Heart right ventricle (tissue), 16 donors: ENCODE measurements at places on chromosomes 2 and 18. TPM values are rescaled to one million over a fixed set of nuclear protein-coding genes. Genes with fewer than 3 reads are reported as not detected.
A peak's percentile ranks its signal among the peaks of the same experiment; 100 is the strongest.

DNA sequence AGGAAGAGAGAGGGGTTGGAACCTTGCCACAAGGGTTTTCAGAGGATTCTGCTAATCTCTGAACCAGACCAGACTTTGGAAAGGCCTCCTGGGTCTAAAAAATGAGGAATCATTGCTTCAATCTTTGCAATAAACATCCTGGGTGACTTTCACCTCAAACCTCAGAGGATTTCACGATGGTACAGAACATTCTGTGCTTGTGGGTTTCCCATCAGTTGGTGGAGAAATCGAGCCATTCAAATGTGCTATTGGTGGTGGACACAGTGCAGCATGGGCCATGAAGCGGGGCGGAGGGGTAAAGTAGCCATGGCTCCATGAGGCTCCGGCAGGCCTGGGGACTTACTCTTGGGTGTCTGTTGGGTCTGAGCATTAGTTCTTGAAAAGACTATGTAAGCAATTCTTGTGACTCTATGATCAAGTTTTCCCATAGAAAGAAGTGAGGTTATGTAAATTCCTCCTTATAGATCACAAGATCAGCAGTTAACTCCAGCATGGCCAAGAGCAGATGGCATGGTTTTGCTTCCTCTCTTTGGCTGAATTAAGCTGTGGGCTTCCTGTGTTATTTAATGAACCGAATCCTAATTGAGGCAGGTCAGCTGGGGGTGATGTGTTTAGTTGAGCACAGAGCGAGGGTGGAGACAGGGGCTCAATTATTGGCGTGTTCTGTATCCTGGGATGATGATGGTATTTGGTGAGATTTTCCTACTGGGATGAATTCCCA lies 1.9 kb upstream of the IL1R2 start:
- no peak for DNase-seq

- DNase-seq = no peak
Measured at GRCh38 chr2:235661167-235661937, 167.5 kb downstream of the AGAP1 start.

DNA sequence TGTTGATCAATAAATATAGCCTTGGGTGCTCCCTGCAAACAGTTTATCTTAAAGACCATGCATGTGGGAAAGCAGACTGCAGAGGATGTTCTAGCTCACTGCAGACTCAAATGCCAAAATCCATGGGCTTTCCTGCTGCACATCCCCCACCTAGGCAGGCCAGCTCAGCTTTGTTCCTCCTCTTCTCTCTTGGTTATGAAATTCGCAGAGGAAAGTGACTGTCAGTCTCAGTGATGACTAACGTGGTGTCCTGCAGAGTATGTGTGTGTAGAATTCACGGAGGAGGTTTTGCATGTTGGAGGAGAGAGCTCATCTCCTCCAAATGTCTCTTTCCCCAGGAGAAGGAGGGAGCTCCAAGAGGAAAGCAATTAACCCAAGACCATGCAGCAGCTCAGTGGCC lies 21.4 kb upstream of the KCNS3 start:
- DNase-seq = no peak

DNA sequence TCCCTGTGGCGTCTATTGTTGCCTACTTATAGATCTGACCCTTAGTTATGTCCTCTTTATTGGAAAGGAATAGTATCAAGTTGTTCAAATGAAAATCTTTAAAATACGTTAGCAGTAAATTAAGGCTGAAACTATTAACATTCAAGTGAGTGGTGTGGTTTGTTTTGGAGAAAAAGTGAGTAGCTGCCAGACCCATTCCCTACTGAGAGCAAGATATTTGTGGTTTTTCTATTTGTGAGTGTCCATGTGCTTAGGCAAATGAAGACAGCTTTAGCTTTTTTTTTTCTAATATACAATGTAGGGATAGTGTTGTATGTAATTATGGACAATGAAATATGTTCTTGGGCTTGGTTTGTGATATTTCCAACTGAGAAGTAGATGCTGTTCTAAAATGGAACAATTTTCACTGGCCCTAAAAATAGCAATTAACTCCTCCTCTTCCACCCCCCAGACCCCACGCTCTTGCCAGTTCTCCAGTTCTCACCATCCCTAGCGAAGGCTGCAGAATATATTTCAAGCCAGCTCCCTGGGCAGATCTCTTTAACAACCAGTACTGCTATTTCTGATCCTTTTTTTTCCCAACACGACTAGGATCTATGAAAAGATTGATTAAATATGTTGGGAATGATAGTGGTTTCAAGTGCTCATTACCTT lies 83.1 kb downstream of the CCDC85A start:
- no peak for DNase-seq

DNA sequence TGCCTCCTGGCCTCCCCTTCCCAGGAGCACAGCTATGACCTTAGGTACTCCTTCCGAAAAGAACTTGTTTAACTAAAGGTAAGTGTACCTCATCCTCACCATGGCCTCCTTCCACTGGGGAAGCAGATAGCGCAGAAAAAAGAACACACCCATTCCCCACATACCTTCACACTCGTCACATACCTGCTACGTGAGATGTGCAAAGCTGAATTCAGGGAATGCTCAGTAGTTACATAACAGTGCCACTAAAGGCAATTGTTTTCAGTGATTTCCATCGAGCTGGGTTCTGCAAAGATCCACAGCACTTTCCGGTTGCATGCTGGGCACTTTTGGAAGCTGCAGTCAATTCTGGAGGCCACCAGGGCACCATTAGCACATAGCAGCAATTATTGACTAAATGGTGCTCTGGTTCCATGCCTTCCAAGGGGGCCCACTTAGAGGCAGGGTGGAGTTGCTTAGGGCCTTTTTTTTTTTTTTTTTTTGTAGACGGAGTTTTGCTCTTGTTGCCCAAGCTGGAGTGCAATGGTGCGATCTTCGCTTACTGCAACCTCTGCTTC lies 41.0 kb downstream of the PAX8 start:
- no peak for DNase-seq

DNA sequence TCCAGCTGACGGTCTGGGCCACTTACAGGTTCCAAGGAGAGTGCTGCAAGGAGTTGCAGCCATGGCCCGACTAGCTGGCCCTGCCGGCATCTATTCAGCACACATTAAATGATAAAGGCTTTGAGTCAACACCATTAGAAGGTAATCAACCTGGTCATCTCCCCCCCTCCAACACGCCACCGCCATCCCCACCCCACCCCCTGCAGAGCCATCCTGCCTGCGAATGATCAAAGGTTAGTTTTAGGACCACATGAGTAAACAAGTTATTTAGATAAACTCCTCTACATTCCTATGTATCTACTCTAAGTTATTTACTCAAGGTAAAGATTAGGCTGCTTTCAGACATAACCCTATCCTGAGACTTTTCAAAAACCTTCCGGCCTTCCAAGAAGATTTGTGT lies 349.3 kb upstream of the SLC39A10 start:
- DNase-seq = no peak

- DNase-seq = no peak
Measured at GRCh38 chr2:128003463-128003862, 24.4 kb downstream of the SAP130 start.

- DNase-seq = no peak
Measured at GRCh38 chr18:3869848-3870247, 419.9 kb downstream of the TGIF1 start.

- DNase-seq = no peak
Measured at GRCh38 chr2:88642278-88642677, 15.0 kb upstream of the EIF2AK3 start.

DNA sequence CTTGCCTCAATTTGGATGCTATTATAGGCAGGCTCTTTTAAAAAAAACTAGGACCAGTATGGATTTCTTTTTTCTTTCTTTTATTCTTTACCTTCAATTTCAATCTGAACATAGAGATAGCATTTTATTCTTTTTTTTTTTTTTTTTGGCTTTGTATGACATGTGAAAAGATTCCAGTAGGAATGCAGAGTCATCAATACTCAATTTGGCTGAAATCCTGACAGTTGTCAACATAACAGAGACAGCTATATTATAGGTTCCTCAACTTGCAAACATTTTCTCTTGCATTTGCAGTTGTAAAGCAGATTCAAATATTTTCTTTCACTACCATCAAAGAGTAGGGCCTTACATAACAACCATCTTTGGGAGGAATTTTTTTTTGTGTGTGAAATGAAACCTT lies 334.4 kb downstream of the LRP1B start:
- no peak for DNase-seq

- no peak for DNase-seq
Measured at GRCh38 chr2:212135739-212136138, 402.9 kb downstream of the ERBB4 start.

DNA sequence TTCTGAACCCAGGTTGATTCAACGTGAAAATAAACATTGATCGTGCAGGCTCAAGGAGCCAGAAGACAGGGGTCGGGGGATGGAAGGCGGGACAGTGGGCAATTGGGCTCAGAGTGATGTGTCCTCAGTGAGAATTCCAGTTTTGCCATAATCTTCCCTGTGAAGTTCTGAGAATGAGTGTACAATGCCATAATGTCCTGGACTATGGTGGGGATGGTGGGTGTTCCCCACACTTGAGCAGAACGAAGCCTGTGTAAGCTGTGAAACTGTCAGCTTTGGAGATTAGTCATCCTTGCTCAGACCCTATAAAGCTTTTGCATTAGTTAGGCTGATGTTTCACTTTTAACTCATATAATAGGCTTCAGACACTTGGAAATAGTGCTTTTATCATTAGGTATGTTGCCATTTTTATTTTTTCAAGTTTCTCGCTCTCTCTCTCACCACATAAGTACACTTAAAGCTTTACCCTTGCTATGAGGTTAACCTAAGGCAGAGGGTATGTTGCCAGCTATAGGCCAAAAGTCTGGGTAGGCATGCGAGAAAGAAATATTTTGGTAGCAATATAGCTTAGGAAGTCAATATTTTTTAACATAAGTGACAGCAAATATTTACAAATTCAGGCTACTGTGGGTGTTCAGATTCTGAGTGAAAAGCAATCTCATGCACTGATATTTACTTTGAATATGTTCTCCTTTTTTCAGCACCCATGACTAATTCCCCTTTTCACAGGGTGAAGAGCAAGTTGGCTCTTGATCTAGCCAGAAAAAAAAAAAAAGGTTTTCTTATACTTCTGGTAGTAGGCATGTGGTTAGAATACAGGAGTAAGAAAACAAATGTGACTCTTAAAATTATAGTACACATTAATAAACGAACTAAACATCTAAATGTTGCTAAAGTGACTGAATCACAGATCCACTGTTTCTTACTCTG lies 47.2 kb downstream of the CDC42EP3 start:
- DNase-seq = no peak

DNA sequence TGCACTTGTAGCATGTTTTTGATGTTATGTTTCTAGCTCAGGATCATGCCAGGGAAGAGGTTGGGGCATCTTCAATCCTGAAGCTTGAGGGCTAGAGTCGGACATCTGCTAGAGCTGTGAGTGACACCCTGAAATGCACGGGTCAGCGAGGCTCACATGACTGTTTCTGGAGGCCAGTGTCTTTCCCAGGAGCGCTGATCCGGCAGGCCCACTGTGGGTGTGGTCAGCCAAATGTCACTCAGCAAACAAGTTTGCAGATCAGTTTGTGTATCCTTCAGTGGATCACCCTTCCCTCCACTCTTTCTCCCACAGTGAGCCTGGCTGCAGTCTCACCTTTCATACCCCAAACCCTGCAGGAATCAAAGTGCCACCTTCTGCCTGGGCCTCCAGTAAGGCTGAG lies 23.0 kb upstream of the ARHGEF4 start:
- DNase-seq = no peak

DNA sequence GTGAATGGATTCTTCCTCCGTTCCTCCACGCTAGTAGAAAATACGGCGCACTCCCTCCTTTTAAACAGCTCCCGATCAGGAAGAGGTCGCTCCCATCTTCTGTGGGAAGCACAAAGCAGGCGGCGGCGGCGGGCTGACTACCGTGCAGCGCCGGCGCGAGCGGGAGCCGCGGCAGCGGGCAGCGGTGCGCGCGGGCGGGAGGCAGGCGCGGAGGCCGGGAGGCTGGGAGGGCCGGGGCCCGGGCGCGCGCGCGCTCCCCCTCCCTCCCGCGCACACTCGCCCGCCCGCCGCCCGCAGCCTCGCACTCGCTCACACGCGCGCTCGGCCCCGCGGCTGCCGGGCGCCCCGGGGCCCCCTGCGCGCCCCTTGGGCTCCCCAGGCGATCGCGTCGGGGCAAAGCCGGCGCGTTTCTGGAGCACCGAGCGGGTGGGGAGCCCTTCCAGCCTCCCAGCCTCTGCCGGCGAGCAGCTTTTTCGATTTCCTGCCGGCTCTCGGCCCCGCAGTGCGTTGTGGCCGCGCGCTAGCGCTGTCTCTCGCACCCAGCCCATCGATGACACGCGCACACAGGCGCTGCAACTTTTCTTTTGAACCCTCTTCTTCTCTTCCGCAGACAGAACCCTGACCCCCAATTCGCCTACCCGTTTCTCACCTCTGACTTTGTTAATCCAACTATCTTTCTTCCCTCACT lies at the start of gene SLC8A1:
Gene SLC8A1, minus strand, starts transcription at position 173 of the 688 bp plus-strand sequence.
- no peak for DNase-seq

- DNase-seq = no peak
Measured at GRCh38 chr2:65863713-65864112, 431.3 kb upstream of the SPRED2 start.

- DNase-seq = no peak
Measured at GRCh38 chr2:165957030-165957675, 3.6 kb upstream of the TTC21B start.

DNA sequence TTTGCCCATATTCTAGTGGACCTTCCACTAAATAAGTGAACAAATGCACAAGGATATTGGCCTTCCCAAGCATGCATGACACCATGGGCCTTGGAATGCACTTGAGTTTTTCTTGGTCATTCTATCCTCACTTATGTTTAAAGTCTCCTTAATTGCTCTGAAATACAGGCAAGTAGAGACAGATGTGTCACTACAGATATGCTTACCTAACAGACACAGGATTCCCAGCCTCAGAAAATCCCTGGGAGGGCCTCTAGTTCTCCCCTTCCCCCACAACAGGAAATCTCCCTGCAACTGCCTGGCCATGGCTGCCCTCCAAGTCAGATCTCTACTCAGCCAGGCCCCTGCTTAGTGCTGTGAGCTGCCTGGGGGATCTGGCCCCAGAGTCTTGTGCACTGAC lies 445.2 kb downstream of the IRS1 start:
- DNase-seq = no peak

GRCh38 chr2:45432406-45432805 lies 178.7 kb downstream of the SRBD1 start:
- DNase-seq = no peak

- DNase-seq = no peak
Measured at GRCh38 chr2:114089636-114090319, 199.9 kb downstream of the ACTR3 start.

DNA sequence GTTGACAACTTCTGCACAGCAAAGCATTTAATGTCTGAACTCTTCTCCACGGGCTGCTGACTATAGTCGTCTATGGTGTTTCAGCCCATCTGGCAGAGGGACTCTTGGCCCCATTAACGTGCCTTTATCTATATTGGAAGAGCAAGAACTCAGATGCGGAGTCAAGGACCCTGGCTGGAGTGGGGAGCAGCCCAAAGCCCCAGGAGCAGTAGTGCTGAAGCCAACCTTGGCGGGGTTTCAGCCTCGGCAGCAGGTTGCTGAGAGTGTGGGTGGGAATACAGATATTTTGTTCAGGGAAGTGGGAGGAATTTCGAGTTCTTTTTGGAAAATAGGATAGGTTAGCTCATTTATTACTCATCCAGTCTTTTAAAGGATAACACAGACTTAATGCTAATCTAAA lies 34.2 kb downstream of the TMEM17 start:
- peak; percentile 56 for DNase-seq

GRCh38 chr18:80246445-80247392 lies 595 bp downstream of the PARD6G start:
- no peak for DNase-seq

SPIRE1 gene
- 10.8 TPM for polyA plus RNA-seq

TMEFF2 gene
- polyA plus RNA-seq = 0.16 TPM

CELF4 gene
- polyA plus RNA-seq = 0.07 TPM

GULP1 gene
- 2.4 TPM for polyA plus RNA-seq

STAMBP gene
- polyA plus RNA-seq = 12.1 TPM

PCARE gene
- 0.04 TPM for polyA plus RNA-seq

GDF7 gene
- 0.17 TPM for polyA plus RNA-seq

NEURL3 gene
- 0.22 TPM for polyA plus RNA-seq
